ENCODE measurements at places on chromosomes 5 and 9. TPM values are rescaled to one million over a fixed set of nuclear protein-coding genes. Genes with fewer than 3 reads are reported as not detected.

DNA sequence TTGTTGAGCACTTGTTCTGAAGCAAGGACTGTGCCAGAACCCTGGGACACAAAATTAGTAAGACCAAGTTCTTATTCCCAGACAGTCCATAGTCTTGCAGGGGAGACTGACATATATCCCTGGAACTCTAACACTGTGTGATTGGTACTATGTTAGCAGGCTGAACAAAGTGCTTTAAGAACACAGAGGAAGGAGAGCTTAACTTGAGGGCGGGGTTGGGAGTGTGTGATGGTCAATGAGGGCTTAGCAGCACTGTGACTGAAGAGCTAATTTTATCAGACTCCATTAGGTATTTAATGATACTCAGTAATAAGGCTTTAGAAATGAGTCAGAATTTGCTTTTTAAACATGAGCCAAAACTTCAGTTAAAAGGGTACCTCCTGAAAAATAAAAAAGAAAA, 14.9 kb upstream of the SPATA24 start:
- DNase-seq: no peak

DNA sequence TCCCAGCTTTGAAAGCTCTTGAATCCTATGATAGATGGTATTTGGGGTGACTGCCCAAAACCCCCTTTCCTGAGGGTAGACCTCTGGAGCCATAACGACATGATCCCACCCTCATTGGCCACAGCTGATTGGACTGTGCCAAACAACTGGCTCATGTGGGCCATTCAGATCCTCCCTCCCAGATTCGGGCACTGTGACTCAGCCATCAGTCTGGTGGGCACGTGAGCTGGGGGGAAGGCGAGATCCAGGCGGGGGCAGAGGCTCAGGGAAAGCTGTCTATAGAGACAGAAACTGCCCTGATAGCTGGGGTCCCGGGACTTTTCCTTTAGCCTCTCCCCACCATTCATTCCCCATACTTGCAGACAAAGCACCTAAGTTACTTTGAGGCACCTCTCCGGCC, 15.1 kb upstream of the NCS1 start:
- no peak for DNase-seq

- DNase-seq: no peak
Measured at GRCh38 chr5:61802456-61802855, 470.4 kb downstream of the ZSWIM6 start.

- no peak for DNase-seq
Measured at GRCh38 chr5:68319706-68320412, 104.3 kb downstream of the PIK3R1 start.

- no peak for DNase-seq
Measured at GRCh38 chr5:9126490-9126889, 419.4 kb downstream of the SEMA5A start.

DNA sequence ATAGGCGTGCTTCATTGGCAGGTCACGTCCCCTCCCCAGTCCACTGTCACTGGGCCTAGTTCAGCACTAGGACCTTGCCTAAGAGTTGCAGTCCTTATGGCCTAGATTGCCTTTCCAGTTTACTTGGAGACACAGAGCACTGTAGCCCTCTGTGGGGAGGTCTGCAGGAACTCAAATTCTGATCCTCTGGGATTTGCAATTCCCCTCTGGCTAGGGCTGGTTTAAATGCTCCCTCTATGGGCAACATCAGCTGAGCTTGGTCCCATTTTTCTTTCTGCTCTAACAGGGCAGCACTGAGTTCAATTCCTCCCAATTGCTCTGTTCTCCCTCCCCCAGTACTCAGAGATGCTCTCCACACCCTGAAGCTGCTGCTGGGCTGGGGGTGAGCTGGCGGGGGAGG, 358.2 kb downstream of the HTR1A start:
- DNase-seq: no peak

GRCh38 chr5:18990852-18991251, 997.1 kb downstream of the CDH18 start:
- DNase-seq: no peak

DNA sequence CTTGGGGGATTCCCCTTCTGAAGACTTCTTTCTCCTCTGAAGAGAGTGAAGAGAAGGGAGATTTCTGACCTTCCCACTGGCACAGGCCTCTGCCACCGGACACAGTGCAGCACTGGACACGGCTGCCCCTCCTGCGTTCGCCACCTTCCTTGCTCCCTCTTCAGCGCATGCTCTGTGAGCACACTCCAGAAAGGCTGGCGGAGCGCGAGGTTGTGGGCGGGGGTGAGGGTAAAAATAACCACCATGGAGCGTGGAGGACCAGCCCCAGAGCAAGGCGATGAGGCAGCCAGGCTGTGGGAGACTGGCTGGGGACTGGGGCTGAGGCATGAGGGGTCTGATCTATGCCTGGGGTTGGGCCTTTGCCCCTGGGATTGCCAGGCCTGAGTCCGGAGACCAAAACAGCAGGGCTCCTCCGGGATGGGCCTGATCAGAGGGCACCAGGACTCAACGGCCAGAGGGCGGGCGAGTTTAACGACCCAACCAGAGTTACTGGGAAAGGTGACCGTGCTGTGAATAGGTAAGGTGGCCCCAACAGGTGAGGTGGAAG, 97.2 kb downstream of the ROR2 start:
- DNase-seq: no peak

DNA sequence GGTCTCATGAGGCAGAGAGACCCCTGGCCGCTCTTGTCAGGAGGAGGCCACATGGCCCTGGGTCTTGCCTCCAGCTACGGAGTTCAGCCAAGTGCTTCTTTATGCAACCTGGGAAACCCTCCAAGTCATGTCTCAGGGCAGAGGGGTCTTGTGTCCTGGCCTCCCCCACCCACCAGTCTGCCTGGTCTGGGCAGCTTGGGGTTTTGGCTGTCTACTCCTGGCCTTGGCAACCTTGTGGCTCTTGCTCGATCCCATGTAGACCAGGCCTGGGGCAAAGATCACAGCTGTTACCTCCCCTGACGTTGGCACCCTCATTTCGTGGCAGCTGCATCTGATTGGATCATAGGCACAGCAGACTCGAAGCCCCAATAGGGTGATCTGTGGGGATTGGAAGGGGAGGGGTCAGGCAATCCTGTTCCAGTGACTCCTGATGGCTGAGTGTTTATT, 28.4 kb downstream of the JADE2 start:
- no peak for DNase-seq

DNA sequence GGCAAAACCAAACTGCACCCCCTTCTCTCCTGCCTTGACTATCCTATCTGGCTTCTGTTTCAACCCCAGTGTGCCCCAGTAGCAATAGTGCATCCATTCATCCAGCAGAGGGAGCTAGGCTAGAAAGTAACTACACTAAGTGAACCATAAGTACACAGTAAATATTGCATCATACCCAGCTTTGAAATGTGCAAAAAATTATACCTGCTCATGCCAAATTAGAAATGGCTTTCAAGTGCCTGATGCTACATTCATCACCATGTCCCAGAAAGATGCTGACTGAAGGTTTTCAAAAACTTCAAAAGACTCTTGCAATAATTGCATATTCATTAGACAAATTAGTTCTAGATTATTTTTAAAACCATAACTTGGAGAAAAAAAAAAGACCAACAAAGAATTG, 153.5 kb downstream of the PRELID2 start:
- peak; percentile 82 for DNase-seq

DNA sequence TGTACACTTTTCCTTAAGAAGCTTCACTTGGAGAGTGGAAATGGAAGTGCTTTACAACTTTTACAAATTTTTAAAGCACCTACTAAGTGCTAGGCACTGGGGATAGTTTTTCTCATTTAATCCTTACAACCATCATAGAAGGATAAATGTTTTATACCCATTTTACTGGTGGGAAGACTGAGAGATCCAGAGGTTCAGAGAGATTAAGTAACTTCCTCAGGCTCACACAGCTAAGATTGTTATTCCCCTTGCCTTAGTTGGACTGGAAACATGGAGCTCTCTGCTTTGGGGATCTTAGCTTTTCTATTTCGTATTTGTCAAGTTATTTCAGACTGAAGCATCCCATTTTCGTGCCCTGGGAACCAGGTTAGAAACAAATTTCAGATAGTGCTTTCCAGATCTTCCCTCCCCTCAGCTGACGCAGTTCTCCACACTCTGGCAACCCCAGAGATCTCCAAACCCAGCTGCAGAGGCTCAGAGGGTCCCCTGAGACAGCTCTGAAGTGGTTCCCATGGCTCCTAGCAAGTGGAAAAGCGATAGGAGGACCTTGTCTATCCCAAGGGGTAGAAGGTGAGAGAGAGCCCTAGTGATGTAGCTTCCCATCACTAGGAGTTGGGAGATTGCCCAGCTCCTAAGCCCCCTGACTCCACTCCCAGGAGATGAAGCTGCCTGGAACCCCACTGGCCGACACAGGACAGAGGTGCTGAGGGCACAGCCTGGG, 16.2 kb upstream of the GABBR2 start:
- DNase-seq: no peak

- DNase-seq: peak; percentile 27
Measured at GRCh38 chr5:146561711-146562110, 45.7 kb upstream of the GPR151 start.

DNA sequence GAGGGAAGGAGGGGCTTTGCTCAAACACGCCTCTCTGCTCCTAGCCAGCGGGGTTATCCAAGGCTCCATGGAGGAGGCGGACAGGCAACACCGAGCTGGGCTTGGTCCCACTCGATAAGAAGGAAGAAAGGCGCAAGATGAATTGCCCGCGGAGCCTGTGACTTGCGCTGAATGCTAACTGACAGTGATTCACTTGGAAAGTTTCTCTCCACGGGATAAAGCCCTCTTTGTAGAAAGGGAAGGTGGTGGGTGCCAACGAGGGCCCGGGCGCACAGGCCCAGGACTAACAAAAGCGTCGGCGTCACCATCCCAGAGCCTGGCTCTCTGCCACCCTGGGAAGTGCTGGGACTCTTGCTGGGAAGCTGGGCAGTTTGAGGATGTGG, 76.0 kb downstream of the VAV2 start:
- no peak for DNase-seq

- no peak for DNase-seq
Measured at GRCh38 chr5:58872670-58873273, 289.9 kb downstream of the RAB3C start.

DNA sequence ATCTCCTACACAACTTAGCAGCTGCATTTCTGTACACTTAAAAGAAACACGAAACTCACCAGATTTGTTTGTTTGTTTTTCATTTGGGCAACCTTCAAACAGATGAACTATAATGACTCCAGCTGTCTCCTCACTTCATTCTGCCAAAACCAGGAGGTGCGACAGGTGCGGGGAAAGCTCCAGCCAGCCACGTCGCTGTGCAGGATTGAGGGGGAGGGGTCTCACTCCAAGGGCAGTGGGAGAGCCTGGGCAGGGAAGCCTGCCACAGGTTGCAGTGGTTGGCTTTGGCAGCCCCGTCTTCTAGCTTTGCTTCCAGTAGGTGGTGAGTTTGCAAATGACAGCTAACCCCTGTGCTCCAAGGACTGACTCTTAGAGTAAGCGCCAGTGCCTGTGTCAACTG, 215.8 kb downstream of the CEMIP2 start:
- DNase-seq: no peak

DNA sequence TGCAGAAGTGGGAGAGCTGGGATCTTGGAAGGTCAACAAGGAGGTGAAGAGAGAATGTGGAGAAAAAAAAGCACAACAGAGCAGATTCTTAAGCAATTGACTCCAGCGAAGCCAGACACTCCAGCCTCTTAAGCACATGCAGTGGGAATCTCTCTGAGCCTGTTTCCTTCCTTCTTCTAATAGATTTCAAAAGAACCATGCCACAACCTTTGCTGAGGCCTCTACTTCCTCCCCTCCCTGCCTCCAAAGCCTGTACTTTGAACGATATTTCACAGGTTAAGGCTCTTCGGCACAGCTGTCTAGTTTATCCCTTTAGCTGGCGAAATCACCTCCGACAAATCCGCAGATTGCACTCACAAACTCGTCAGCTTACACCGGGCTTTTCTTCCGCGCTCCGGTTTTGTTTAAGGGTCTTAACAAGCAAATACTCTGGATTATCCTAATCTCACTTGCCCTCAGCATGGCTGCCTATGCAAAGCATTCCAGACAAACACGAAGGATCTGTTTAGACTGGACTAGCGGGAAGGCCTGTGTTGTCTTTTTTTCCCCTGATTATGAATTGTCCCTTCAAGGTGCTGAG, 211.6 kb upstream of the PANK3 start:
- DNase-seq: no peak

- no peak for DNase-seq
Measured at GRCh38 chr5:31062902-31063580, 130.4 kb upstream of the CDH6 start.

GRCh38 chr9:24614070-24614469, 68.4 kb upstream of the IZUMO3 start:
- no peak for DNase-seq

DNA sequence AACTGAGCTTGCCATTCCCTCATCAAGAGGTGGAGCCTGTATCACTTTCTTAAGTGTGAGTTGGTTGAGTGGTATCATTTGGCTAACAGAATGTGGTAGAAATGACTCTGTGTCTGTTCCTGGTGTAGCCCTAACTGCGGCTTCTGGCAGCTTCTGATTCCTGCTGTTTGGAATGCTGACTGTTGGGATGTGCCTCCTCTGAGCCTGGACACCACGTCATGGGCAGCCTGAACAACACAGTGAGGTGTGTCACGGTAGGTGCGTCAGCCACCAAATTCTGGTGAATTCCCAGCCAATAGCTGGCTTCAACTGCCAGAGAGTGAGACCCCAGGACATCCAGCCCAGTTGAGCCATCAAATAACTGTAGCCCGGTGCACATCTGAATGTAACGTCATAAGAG, 6.1 kb upstream of the C9orf152 start:
- no peak for DNase-seq

GRCh38 chr5:95424526-95424925, 33.4 kb downstream of the FAM81B start:
- no peak for DNase-seq

- DNase-seq: peak; percentile 86
Measured at GRCh38 chr5:168314735-168315411, 23.4 kb downstream of the WWC1 start.

GRCh38 chr5:135998889-135999288, 29.9 kb upstream of the TGFBI start:
- DNase-seq: no peak

- no peak for DNase-seq
Measured at GRCh38 chr5:415928-416635, 26.9 kb upstream of the EXOC3 start.

GRCh38 chr5:41416336-41416735, 94.1 kb downstream of the PLCXD3 start:
- no peak for DNase-seq

DNA sequence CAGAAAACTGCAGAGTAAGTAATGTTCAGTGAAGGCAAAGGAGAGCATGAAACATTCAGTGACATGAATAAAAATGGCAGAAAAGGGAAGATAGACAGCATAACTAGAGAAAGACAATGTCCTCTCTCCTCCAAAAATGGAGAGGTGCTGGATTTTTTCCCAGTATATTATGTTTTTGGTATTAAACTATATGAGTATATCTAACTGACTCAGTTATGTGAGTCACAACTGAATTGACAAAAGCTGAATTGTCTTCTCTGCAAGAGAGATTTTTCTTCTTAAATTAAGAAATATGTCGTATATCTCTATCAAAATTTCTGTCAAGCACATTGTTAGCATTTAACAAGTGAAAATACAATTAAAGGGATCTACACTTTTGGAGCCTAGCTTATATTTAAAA, 375.1 kb downstream of the CHSY3 start:
- peak; percentile 8 for DNase-seq

Gene CFAP90
- not detected for total RNA-seq

Gene PCDHGC4
- total RNA-seq: 0.22 TPM

Gene STKLD1
- total RNA-seq: 0.91 TPM

Gene SPATA6L
- total RNA-seq: not detected

Gene FCN2
- total RNA-seq: not detected

Gene GABRP
- not detected for total RNA-seq

Gene SPINK14
- total RNA-seq: not detected

Gene KIAA0825
- total RNA-seq: 2.8 TPM

Gene RLN2
- total RNA-seq: not detected

Gene ZNF454
- total RNA-seq: not detected

Gene APBB3
- total RNA-seq: 5.9 TPM

Gene SH3RF2
- 5.9 TPM for total RNA-seq

Gene QRFP
- not detected for total RNA-seq
